ENCODE measurements at places on chromosomes 1 and 21.

DNA sequence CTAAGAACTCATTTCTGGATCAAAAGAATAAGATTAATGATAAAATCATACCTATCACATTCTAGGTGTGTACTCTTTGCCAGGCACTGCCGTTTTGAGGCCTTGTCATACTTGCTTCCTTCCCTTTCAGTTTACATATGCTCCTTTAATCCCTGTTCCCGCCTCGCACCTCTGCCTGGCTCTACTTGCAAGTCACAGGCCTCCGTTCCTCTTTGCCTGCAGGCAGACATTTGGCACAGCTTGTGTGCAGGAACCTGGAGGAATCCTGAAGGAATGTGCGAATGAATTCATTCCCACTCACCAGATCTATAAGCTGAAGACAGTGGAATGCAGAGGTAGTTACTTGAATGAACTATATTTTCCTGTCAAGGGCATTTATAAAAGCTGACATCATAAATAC lies 13.8 kb downstream of the WLS start:
- peak; percentile 53 for DNase-seq

DNA sequence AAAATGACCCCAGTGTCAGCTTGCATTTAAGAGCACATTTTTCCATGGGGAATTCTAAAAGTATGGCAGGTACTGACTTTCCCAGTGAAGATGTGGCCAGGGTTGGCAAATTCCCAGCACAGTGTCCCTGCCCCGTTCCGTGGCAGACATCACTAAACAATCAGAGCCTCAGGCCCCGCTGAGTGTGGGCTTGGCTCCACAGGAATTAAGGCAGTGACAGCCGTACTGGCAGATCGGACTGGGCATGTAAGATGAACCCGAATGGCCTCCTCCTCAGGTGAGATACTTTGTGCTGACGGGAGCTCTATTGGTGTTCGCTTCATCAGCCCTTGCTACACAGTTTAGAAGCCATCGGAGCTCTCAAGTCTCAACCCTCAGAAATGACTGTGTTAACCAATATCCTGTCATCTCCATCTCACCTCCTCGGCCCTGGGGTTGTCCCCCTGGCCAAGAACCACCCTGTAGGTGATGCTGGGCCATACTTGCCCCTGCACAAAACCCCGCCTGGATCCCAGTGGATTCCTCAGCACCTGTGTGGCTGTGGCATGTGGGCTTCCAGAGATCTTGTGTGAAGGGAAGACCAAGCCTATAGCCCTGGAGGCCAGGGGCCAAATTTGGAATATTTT lies 29.0 kb upstream of the ABCG1 start:
- DNase-seq, result no peak

GRCh38 chr1:204830747-204831146 lies 39.9 kb upstream of the NFASC start:
- DNase-seq, result no peak

DNA sequence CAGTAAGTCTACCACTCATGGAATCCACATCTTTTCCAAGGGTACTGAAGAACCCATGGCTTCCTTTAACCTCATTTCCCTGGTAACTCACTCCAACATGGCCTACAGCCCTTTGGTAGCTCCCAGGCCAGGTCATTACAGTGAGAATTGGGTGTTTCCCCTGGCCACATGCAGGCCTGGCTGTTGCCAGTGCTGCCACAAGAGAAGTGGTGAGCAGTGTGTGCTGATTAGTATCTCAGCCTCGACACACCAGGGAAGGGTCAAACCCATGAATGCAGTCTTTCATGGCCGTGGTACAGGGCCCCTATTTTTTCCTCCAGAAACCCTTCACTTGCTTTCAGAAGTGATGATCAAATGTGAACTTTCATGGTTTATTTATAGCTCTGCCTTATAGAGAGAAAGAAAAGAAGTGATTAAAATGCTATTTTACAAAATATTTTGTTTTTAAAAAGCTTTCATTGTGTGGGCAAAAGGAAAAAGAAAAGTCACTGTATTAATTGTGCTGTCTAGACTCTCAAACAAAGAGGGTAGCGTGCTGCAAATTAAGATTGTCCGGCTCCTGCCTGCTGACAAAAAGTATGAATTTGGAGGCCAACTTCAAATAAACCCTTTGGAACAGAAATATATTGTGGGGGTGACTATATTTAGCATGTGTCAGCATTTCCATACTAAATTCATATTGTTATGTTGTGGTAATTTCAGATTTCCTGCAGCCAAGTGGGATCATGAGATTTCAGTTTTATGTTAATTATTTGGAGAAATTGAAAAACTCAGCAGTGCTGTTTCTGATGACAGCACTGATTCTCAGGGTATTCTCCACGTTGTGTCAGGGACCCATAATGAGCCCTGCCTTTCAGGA lies 62.0 kb upstream of the HOOK1 start:
- DNase-seq, result no peak

- DNase-seq, result no peak
These were observed 27.0 kb upstream of the NID1 start for GRCh38 chr1:236091933-236092318.

GRCh38 chr1:150561254-150561973 lies 12.2 kb downstream of the ADAMTSL4 start:
- DNase-seq, result peak; percentile 98

GRCh38 chr1:18176619-18177018 lies 69.0 kb downstream of the IGSF21 start:
- no peak for DNase-seq

- peak; percentile 76 for DNase-seq
These were observed 747 bp downstream of the ADAMTS1 start for GRCh38 chr21:26844258-26845065.

- peak; percentile 90 for DNase-seq
These were observed 120.9 kb downstream of the SYT2 start for GRCh38 chr1:202589190-202589930.

GRCh38 chr1:101920577-101920976 lies 76.1 kb downstream of the OLFM3 start:
- no peak for DNase-seq

DNA sequence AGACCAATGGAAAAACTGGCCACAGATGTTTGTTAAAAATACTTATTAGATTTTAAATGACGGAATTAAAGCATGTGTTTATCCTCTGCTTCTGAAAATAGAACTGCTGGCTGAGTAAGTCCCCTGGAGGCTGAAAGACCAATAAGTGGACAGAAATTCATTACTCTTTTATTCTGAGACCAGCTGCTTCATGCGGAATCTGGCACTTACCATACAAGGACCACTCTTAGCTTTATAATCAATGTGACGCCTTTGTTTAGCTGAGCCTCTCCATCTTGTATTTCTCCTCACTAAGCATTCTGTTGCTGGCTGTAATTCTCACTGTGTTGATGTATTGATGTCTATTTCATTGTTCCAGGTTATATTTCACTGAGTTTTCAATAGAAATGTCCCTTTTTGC lies 6.3 kb upstream of the EXO1 start:
- DNase-seq, result no peak

DNA sequence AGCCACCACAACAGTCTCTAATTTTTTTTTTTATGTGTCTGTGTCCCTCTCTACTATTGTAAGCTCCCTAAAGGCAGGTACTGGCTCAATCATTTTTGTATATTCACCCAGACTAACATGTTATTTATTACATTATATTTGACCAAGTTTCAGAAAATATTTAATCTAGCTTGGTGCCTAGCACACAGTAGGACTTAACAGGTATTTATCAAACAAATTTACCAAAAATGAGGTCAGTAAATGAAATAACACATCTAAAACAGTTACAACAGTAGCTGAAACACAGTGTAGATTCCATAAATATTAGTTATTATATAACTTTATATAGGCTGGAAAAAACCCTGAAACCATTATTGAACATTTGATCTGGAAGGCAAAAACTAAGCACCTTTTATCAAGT lies 2.7 kb downstream of the NRDC start:
- DNase-seq, result no peak

GRCh38 chr1:155219592-155220031 lies 11.1 kb downstream of the MTX1 start:
- DNase-seq, result no peak

GRCh38 chr1:231020139-231020601 lies 19.9 kb downstream of the FAM89A start:
- no peak for DNase-seq

GRCh38 chr1:184590163-184590750 lies 164.4 kb downstream of the EDEM3 start:
- no peak for DNase-seq

- peak; percentile 67 for DNase-seq
These were observed 685.0 kb downstream of the ADGRL2 start for GRCh38 chr1:82485591-82486369.

DNA sequence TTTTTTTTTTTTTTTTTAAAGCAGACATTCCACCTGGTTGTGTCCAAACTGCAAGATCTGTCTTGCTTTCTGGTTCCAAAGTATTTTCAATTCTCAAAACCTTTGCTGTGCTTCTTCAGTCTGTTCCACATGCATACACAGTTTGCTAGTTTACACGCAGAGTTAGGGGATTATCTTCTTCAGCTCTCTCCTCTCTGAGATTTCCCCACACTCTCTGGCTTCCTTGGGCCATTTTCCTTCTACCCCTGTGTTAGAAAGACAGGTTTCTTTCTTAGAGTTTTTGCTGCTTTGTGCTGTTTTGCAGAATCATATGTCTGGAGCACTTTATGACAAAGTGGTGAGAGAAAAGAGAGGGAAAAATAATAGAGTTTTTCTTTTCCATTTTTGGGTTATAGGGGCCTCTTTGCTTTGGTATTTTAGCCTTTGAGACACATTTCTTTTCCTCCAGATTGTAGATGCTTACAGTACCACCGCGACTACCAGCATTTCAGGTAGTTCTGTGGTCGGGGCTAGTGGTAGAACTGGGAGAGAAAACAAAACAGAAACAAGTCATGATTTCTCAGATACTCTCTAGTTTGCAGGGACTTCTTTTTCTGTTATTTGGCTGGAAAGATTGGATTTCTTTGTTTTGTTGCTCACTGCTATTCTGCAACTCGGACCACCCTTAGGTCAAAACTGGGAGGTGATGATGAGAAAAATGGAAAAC lies 66.3 kb downstream of the RABGAP1L start:
- DNase-seq, result no peak

DNA sequence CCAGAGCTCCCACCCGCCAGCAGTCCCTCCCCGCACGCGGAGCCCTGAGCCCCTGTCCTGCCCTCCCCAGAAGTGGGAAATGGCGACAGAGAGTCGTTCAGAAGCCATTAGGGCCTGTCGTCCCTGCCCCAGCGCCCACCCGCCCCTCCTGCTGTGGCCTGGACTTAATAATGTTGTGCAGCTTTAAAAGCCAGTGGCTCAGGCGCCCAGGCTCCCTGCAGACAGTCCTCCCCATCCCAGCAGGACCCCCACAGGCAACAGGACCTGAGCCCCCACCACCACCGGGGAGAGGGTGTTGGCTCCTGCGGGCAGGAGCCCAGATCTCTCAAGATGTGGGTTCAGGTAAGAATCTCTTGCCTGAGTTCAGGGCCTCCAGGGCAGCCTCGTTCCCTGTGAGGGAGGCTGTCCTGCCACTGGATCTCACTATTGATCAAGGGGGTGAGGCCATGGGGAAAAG lies 125.3 kb upstream of the RUNX3 start:
- DNase-seq, result no peak

DNA sequence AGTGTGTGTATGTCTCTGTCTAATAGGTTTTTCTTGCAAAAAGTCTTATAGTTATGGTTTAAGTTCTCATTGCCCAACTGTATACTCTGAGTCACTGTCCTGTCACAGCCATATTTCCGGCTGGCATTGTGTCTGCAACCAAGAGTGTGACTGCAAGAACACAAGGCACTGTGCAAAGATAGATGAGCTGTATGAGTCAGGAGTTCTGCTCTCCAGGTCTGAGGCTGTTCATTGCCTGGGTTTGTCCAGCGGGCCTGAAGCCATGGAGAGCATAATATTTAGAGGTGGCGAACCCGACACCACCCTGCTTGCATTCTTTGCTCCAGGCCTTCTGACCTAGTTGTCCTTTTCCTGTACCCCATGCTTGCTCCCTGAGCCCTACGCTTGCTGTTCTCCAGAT lies 50.9 kb upstream of the CNIH3 start:
- no peak for DNase-seq

GRCh38 chr1:233721004-233721595 lies 107.2 kb downstream of the KCNK1 start:
- no peak for DNase-seq

GRCh38 chr1:234778221-234779159 lies 168.5 kb upstream of the IRF2BP2 start:
- DNase-seq, result peak; percentile 53
